ENCODE measurements at places on chromosomes 12 and 14.
A peak's percentile ranks its signal among the peaks of the same experiment; 100 is the strongest.

DNA sequence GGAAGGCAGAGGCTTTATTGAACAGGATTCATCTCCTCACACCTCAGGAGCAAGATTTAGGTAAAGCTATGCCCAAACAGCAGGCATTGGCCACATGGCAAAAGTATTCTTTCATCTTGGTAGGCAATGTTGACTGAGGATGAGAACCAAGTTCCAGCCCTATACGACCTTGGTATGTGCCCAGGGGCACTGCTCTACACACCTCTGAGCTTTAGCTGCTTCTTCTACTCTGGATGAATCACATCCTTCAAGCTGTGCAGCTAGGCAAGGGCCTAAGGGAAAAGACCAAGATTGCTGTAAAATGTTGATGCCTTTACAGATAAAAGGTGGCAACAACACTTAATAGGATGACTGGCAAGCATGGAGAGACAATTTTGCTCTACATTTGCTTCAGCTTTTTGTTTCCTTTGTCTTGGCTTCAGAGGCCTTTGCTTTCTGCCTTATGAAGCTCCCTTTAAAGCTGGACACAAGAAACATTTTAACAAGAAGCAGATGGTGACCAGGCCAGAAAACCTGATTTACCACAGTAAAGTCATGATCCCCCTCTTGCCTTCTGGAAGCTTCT is 183.3 kb upstream of the KITLG start:
- DNase-seq = no peak

DNA sequence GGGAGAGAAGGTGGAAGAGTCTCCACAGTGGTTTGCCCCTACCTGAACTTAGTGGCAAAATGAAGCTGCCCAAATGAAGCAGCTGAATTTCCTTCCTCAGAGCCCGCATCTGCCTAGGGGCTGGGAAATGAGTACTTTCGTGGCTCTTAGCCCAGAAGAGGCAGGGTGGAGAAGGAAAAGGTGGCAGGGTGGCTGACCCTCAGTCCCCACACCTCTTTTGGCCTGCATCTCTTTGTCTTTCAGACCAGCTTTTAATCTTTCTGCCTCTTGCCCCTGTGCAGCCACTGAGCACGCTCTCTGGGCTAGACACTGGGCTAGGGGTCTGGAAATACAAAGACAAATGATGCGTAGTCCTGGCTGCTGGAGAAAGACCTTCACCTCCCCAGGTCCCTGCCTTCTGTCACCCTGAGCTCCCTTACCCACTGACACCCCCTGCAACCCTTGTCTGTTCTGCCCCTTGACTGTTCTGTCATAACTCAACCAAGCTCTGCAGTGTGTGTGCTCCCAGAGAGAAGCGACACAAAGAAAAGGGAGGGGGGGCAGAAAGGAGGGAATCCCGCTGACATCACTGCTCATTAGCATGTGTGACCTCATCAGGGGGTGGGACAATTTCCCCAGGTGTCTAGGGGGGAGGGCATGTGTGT is 371 bp upstream of the REM2 start:
- DNase-seq = peak; percentile 52

- DNase-seq = no peak
Observed at GRCh38 chr14:61109288-61109687, 128.2 kb downstream of the SLC38A6 start.

GRCh38 chr14:72404106-72404774 is 472.0 kb downstream of the RGS6 start:
- DNase-seq = no peak

DNA sequence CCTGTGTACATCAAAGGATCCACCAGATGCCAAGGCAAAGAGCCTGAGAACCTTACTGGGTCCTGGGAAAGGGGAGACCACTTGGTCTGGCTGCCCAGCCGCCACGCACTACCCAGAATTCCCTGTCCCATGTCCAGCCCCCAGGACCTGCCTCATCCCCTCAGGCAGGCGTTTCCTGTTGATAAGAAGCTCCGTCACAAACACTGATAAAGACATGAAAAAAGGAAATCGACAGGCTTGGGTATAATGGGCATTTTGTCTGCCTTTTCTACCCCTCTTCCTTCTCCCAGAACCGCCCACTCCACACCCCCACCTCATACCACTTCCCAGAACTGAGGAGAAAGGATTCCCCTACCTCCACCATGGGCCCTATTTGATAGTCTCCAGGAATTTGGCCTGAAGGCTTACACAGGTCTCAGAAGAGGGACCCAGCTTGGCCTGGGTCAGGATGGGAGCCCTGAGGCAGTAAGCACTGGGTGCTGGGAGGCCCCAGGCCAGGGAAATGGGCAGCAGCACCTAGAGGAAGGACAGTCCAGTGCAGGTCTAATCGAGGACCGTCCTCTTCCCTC is 18.8 kb downstream of the ACVRL1 start:
- DNase-seq = no peak

- peak; percentile 6 for DNase-seq
Observed at GRCh38 chr12:126747530-126748149, 1519.3 kb upstream of the TMEM132C start.

- no peak for DNase-seq
Observed at GRCh38 chr12:14264316-14264715, 101.2 kb upstream of the ATF7IP start.

GRCh38 chr12:96070670-96071279 is 35.4 kb upstream of the LTA4H start:
- peak; percentile 15 for DNase-seq

GRCh38 chr12:82149045-82149444 is 209.1 kb downstream of the CCDC59 start:
- peak; percentile 13 for DNase-seq

DNA sequence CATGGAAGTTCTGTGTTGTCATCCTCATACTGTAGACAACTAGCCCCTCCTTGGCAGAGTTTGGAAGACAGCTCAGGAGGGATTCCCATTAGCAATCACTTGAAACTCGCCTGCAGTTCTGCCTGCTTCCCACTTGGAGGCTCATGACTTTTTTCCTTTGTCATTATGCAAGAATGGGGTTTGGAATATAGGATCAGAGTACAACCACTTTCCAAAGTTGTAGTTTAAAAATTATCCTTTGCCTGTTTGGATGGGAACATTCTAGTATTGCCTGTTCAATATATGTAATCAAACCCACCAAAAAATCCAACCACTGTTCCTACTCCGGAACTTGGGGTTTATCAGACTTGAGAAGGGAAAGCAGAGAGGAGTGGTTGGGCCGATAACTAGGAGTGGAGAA is 2.1 kb upstream of the GPD1 start:
- peak; percentile 41 for DNase-seq

DNA sequence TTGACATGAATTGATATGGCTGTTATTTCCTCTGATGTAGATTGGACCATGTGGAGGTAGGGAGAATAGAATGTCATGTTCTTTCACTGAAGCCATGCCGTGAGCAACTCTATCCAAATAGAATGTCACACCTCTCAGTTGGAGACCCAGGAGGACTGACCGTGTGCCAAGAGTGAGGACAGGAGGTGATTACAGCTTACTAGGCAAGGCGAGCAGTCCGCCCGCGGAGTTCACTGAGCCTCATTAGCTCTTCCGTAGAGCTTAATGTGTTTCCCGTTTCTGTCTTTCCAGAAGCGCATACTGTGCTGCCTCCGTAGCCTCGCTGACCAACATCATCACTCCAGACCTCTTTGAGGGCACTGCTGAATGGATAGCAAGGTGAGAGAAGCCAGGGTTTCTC is 45.6 kb downstream of the FNTB start:
- no peak for DNase-seq

DNA sequence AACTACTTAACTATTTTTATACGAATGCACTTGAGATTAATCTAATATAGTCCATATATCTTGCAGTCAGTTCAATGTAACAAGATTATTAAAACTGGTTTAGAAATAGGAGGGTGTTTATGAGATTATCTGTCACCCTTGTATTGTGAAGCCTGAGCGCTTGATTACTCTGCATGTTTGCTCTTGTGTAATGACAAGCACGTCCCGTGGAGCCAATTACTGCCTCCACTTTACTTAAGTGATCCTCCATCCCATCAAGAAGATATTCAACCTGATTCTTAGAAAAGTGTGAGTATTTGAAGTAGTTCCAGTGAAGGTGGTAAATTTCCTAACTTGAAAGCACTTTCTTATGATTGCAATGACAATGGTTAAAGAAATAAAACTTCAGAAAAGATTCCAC is 415.2 kb upstream of the GARIN6 start:
- DNase-seq = no peak

- DNase-seq = peak; percentile 69
Observed at GRCh38 chr14:50396631-50397389, at the start of gene CDKL1. CDKL1 (minus strand) TSS chr14:50396881; CDS start chr14:50395868, 1,013 bp downstream.

- DNase-seq = no peak
Observed at GRCh38 chr14:90518941-90519256, 122.1 kb downstream of the CALM1 start.

DNA sequence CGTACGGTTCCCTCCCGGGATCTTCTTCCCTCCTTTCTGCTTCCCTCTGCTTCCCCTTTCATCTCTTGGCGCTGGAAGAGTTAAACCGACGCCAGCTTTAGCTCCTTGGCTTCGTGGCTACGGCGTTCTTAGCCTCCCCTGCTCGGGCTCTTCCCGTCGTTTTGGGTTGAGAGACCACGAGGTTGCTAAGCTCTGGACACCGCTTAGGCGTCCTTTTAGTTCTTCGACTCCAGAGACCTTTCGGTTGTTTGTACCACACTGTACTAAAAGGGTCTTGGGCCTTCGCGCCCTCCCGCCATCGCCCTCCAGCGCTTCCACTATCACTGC is 545 bp downstream of the CPSF2 start:
- DNase-seq = peak; percentile 31

DNA sequence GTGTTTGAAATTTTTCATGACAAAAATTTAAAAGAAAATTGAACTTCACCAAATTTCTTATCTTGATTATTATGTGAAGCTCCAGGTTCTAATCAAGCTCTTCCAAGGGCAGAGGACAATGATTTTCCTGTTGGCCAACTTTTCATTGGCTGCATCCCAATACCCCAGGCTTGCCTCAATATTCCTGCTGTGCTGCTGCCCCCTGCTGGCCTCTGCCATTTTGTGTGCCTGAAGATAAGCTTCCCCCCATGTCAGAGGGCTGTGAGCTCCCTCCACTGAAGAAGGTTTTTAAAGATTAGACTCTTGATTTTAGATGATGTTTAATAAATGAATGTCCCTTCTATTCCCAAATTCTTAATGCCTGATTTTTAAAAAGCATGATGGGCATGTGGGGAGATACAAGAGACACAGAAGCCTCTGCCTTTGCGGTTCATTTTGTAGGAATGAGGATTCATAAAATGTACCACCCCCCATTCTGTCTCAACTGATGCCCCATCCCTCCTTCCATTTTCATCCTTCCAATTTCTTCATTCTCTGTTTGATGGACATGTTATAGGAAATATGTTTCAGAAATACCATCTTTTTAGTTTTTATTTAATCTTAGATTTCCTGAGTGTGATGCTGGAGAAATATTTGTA is 76.7 kb upstream of the RGS6 start:
- DNase-seq = peak; percentile 30

- DNase-seq = no peak
Observed at GRCh38 chr14:21866479-21866878, 192.9 kb upstream of the OR4E1 start.

GRCh38 chr12:18992336-18992735 is 137.2 kb upstream of the PLEKHA5 start:
- DNase-seq = no peak

- DNase-seq = peak; percentile 99
Observed at GRCh38 chr14:61472011-61472672, 150.8 kb downstream of the PRKCH start.

- DNase-seq = no peak
Observed at GRCh38 chr12:94689646-94690036, 39.3 kb upstream of the TMCC3 start.

- peak; percentile 33 for DNase-seq
Observed at GRCh38 chr12:90261283-90261682, 552.6 kb upstream of the ATP2B1 start.

DNA sequence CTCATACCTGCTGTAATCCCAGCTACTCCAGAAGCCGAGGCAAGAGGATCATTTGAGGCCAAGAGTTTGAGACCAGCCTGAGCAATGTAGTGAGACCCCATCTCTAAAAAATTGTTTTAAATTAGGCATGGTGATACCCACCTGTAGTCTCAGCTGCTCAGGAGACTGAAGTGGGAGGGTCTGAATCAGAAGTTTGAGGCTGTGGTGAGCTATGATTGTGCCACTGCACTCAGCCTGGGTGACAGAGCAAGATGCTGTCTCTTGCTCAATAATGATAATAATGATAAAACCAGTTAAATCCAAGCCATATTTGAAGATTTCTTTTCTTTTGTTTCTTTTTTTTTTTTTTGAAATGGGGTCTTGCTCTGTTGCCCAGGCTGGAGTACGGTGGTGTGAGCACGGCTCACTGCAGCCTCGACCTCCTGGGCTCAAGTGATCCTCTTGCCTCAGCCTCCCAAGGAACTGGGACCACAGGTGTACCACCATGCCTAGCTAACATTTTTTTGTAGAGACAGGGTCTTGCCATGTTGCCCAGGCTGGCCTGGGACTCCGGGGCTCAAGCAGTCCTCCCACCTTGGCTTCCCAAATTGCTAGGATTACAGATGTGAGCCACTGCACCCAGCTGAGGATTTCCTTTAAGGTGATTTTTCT is 12.8 kb downstream of the PSMA6 start:
- DNase-seq = no peak

- DNase-seq = no peak
Observed at GRCh38 chr12:5395443-5396271, 36.3 kb upstream of the NTF3 start.

DNA sequence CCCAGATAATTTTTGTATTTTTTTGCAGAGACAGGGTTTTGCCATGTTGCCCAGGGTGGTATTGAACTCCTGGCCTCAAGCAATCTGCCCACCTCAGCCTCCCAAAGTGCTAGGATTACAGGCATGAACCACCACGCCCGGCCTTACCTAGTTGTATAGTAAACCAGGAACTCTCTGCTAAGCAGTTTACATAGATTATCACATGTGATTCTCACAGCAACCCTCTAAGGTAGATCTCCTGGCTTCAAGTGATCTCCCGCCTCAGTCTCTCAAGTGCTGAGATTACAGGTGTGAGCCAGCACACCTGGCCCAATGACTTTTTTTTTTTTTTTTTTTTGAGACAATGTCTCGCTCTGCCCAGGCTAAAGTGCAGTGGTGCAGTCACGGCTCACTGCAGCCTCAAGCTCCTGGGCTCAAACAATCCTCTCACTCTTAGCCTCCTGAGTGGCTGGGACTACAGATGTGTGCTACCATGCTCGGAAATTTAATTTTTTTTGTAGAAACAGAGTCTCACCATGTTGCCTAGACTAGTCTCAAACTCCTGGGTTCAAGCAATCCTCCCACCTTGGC is 26.0 kb upstream of the ATP2A2 start:
- DNase-seq = no peak

- no peak for DNase-seq
Observed at GRCh38 chr12:27398466-27398865, 48.1 kb upstream of the SMCO2 start.

GRCh38 chr14:60089221-60089620 is 2.5 kb upstream of the PCNX4 start:
- no peak for DNase-seq

DNA sequence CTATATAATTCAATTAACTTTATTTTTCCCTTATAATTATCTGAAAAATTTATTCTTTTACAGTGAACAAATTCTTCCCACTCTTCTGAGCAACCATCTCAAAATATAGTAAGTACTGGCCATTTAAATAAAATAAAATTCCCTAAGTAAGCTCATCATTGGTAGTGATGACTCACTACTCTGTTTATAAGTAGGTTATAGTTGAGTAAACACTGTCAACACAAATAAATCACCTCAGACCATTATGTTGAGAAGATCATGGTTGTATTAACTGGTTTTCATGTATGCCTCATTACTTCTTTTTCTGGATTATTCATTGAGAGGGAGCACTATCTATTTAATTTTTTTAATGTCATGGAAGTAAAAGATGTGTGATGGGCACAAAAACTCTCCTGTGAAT is 220.5 kb downstream of the SEC23A start:
- no peak for DNase-seq

- peak; percentile 6 for DNase-seq
Observed at GRCh38 chr14:100762901-100763300, 36.2 kb downstream of the DLK1 start.

- DNase-seq = peak; percentile 0
Observed at GRCh38 chr14:41449066-41449465, 157.6 kb upstream of the LRFN5 start.
